ENCODE measurements at places on chromosomes 11 and 22.
A peak's percentile ranks its signal among the peaks of the same experiment; 100 is the strongest.

DNA sequence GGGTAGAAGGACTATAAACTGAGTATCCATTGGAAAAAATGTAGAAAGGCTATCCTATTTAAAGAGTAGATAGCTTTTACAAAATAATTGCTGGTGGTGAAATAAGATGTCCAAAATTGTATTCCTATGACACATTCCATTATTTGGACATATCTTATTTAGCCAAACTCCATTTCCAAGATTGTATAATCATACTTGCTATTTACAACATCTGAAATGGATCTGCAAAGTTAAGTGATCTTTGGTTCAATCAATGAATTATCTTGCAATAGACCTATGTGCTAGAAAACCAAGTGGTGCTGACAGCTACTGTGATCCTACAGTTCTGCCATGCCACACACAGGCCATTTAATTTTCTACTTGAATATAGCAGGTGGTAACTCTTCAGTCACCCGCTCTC lies 11.0 kb upstream of the BLID start:
- DNase-seq: no peak

DNA sequence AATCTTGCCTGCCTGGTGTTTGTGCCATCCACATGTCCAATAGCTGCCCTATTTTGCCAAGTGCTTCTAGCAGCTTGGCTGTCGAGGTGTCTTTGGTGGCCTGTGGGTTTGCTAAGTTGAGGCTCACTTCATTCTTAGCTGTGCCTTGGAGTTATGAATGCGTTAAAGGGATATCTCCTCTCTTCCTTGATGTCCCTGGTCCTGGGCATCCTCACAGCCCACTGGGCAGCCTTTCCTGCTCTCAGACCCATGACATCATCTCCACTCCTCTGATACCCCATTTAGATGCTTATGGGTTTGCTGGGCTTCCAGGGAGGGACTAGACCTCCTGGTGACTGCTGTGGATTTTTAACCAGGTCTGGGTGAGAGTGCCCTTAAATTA lies 1.3 kb downstream of the LDLRAD3 start:
- DNase-seq: no peak

GRCh38 chr11:128346804-128347203 lies 240.6 kb downstream of the ETS1 start:
- no peak for DNase-seq

DNA sequence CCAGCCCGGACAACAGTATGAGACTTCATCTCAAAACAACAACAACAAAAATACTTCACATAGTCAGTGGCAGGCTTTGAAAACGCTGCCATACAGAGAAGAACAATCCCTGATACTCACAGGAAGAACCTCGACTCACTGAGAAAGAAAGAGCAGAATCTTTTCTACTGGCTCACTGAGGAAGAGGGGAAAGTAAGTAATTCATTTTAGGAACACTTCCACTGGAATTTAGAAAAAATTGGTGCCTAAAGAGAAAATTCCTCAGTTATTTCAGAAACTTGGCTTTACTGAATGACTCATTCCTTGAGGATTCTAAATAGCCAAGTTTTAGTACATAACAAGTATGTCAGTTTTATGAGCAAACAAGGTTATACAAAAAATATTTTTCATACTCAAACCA lies 12.3 kb downstream of the NARS2 start:
- no peak for DNase-seq

DNA sequence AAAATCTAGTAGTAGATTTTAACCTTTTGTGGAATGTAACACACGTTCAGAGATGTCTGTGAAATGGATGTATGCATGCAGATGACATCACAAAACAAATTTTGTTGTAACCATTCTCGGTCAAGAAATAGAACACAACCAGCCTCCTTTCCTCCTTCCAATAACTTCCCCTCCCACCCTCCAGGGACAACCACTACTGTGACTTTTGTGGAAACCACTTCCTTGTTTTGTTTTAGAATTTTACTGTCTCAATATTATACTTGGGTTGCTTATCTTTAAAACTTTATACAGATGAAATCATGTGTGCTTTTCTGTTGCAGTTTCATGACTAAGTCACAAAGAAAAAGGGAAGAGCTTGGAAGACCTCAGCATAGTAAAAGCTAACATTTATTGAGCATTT lies 189.4 kb upstream of the NCAM1 start:
- no peak for DNase-seq

- DNase-seq: no peak
Measured at GRCh38 chr11:27158456-27159334, 118.1 kb downstream of the BBOX1 start.

DNA sequence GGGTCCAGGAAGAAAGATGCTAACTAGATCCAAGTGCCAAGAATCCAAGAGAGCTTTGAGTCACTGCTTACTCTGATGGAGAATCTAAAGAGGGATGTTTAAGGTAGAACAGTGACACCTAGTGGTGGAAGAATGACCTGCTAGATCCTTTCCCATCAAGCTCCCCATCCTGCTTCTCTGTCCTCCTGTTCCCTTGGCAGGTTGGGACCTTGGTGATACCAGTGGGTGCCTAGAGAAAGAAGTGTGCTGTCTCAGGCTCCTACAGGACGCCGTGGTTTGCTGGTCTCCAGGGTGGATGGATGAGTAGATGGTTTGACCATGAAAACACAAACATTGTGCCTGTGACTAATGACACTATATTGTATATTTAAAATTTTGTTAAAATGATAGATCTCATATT lies 383.7 kb downstream of the TMEM135 start:
- DNase-seq: peak; percentile 2

DNA sequence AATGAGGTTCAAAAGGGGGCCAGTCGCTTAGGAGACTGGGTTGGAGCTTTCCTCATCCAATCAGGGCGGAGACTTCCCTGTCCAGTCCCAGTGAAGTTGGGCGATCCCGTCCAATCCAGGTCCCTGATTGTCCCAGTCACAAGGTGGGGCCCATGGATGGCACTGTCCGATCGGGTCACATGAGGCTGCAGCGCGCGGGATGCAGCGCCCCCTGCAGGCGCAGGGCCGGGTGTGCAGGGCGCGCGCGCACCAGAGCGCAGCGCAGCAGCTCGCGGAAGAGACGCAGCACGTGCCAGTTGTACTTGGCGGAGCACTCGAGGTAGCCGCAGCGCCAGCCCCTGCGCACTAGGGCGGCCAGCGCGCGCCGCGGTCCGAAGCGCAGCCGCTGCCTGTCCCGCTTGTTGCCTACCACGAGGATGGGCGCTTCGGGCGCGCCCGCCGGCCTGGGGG lies 2.3 kb downstream of the RASL10A start:
- no peak for DNase-seq

GRCh38 chr11:86606270-86606835 lies 66.1 kb downstream of the ME3 start:
- no peak for DNase-seq

DNA sequence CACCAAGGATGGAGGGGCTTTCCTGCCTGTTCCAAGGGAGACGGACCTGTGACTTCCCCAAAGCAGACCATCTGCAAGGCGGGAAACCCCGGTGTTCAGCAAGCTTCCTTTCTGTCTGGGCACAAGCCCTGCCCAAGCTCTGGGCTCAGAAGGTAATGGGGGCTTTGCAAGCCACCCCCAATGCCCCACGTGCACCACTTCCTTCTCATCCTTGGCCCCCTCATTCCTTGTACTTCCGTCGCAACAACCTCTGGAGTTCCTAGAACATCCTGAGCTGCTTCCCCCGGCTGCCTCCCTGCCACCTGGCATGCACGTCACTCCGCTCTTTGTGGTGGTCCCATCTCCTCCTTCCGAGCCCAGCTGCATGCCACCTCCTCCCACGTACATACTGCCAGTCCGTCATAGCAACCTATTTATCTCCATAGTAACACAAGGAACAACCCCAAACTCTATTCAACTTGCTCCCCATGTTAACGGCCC lies 3.9 kb downstream of the MYEOV start:
- peak; percentile 24 for DNase-seq

- DNase-seq: no peak
Measured at GRCh38 chr11:92955860-92956259, 13.6 kb upstream of the MTNR1B start.

DNA sequence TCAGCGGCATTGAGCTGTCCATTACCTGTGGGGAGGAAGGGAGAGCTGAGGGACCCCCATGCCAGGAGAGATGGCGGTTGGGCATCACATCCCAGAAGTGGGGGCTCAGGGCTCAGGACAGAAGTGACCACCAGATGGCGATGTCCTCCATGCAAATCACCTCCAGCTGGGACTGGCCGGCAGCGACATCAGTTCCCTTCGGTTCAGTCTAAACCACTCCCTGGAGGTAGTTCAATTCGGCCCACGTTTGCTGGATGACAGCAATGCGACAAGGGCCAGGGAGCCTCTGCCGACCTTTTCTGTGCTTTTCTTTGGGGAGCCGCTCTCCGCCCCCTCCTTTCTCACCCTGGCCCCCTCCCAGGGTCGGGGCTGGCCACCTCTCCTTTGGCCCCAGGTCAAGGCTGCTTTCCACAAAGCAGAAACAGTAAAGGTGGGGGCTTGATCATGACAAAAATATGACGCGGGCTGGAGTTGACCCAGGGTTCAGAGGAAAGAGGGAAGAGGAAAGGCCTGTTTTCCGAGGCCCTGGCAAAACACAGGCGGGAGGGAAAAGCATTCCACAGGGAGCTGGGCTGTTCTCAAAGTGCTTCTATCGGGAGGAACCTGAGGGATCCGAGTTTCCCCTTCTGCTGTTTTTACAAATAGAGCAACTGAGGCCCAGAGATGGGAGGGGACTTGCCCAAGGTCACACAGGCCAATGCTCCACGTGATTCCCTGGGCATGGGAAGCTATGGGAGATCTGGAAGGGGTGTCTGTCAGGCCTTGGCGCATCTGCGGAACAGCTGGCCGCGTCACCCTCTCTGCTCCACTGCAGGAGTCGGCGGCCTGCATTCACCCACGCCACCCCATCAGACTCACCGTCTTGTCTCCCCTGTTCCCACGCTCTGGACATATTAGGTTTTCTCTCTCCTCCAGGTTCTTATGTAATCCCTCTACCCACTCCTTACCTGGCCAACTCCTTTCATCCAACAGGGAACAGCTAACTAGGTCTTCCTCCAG lies 54.7 kb downstream of the FBXO7 start:
- DNase-seq: peak; percentile 24

DNA sequence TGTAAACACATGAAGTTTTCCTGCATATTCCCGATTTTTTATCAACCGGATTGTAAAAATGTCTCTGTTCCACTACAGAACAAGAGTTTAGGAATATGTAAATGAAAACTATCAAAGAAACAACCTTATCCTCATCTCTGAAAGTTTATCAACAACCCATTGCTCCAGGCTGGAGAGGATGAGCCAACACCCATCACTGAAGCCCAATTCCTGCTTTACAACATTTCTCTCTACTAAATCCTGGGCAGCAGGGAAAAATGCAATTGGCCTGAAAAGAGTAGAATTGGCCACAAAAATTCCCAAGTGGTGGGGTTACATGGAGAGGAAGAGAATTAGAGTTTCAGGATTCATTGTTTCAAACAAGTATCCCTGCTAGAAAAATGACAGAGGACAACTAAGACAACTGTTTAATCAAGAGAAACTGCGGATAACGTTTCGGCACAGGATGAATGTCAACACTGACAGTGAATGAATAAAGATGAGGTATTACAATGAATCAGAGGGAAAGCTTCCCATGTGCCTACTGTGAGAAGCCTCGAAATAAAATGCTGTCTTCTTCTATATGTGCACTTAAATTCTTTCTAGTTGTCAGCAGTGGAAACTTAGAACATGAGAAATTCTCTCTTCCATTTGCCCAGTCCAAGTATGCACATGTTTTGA lies 317.3 kb upstream of the ANO3 start:
- DNase-seq: no peak
